ENCODE measurements at places on chromosomes 11 and 22. TPM values are rescaled to one million over a fixed set of nuclear protein-coding genes. Genes with fewer than 3 reads are reported as not detected.

The STIM1 gene
- total RNA-seq: 63.0 TPM

The MMP27 gene
- total RNA-seq: not detected

The RIN1 gene
- 7.7 TPM for total RNA-seq

The DSCAML1 gene
- total RNA-seq: 0.41 TPM

The MICALL1 gene
- total RNA-seq: 16.8 TPM

All from thoracic aorta (tissue), 2 donors.